ENCODE measurements at places on chromosomes 1 and 21.

GRCh38 chr1:26826261-26827105, at the start of gene ZDHHC18:
ZDHHC18 (plus strand) TSS chr1:26826688; CDS start chr1:26826805, 117 bp downstream.
- DNase-seq, result peak; percentile 55

DNA sequence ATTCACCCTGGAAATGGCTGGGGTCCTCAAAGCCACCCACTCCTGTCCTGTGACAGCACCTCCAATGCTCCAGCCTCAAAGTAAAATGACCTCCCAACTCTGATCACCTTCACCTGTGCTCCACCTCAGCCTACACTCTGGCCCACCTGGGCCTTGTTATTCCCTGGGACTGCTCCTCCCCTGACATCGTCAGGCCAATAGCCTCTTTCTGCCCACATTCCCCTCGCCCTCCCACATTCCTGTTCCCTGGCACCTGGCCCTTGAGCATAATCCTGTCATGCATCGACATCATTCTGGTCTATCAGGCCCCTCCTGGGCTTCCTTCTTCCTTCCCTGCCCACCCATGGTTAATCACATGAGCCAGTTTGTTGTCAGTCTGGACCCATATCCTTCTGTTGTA, 13.2 kb upstream of the BCAR3 start:
- DNase-seq, result no peak

GRCh38 chr21:34736116-34736874, 67.5 kb downstream of the CLIC6 start:
- DNase-seq, result no peak

GRCh38 chr1:243713470-243714186, 136.4 kb downstream of the AKT3 start:
- DNase-seq, result no peak

DNA sequence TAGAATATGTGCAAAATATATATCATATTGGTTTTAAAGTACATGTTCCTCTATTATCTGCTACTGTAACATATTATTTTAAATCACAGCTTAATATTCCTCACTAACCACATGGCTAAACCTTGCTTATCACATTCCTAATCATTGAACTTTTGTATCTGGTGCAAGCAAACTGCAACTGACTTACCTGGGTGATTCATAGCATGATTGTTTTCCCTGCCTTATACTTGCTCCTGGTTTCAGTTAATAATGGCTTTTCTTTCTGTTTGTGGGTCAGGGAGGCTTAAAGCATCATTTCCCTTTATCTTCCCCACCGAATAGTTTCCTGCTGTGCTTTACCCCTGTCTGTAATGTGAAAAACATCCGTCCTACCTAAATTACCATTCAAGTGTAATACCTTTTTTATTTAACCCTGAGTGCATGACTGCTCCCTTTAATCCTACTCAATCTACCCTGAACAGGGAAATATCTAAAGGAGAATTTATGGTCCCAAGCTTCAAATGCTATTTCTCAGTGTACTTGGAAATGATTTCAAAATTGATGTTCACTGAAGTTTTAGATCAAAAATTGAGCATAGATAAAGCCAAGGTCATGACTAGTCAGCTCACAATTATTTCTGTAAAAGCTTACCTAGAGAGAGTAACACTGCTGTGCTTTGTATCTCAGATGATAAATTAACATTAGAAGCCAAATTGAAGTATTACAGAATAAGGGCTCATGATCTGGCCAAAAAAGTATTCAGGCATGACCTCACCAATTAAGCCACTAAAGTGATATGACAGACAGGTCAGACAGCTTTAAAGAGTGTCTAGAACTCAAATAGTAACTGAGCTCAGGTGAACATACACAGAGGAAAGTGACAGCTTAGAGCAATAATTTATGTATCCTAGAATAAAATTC, 507.1 kb downstream of the BRINP3 start:
- no peak for DNase-seq

DNA sequence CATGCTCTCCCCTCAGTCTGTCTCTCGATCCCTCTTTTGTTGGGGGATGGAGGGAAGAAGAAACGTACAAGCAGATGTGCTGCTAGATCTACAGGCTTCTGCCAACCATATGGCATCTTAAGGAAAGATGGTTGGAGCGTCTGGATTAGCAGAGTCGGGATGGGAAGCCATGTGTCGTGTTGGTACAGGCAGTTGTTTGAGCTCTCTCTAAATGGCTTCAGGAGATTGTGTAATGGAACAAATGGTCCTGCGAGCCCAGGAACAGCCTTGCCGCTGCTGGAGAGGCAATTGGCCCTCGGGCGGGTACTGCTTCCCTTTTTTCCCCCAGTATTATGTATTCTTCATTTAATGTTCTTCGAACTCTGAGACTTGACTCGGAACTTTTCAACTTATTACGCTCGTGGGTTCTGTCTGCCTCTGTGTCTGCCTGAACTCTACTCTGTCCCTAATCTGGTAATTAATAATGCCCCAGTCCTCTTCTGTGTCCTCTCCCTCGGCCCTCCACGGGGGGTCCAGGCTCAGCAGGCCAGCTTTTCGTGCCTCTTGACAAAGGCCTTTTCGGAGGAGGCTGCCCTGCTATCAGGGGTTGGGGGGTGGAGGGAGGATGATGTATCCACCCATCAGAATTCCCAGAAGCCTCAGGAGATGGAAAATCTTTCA, 215.3 kb downstream of the SDCCAG8 start:
- no peak for DNase-seq

DNA sequence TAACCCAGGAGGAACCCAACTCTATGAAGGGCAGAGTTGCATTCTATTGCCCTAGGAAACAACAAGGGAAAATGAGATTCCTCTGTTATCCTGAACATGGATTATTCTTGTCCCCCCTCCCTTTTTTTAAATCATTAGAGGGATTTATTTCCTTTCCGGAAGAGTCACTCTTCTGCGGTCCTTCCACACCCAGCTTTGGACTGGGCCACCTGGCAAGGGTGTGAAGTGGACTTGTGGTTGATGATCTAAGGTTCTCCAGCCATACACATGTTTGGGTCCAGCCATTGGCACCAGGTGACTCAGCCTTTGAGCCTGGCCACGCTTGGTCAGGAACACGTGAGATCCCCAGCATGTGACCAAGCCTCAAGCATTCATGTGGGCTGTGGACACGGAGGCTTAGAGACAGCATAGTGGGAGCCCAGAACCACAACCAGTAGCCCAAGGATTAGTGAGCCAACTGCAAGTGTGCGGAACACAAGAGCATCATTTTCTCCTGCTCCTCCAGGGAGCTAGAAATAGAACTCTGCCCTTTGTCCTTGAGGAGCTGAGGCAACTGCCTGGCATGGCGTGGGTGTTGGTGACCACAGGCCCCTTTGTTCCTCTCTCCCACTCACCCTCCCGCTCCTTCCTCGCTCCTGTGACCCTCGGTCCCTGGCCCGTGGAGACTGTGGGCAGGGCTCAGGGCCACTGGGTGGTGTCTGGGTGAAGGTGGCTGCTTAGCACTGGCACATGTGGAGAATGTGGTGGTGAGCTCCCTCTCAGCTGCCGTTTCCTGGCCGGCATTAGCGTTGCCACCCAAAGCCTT, 50.1 kb downstream of the NENF start:
- no peak for DNase-seq

DNA sequence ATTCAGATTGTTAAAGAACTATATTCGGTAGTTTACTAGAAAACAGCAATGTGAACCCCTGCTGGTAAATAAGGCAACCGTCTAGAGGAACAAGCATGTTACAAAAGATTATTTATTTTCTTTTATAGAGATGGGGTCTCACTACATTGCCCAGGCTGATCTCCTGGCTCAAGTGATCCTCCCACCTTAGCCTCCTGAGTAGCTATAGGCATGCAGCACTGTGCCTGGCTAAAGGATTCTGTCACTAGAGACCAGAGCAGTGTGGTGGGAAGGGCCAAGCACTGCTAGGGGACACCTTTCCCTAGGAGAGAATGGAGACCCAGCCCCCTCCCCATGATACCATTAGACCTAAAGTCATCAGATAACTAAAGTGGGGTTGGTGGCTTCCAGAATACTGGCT, 28.9 kb downstream of the SLC27A3 start:
- DNase-seq, result no peak

DNA sequence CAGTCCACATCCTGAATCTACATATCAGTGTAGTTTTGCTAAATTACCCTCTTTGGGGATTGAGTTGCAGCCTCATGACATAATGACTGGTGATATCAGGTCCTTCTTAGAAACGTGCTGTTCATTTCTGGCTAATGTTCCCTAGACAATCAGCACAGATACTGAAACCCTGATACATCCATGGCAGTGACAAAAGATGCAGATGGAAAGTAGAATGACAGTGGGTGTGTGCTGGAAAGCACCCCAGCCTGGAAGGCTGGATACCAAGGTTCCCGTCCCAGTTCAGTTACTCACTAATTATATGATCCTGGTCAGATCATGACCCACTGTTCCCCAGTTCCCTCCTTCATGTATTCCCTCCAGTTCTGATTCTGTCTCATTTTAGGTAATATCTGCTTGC, 198.2 kb upstream of the FGGY start:
- no peak for DNase-seq

DNA sequence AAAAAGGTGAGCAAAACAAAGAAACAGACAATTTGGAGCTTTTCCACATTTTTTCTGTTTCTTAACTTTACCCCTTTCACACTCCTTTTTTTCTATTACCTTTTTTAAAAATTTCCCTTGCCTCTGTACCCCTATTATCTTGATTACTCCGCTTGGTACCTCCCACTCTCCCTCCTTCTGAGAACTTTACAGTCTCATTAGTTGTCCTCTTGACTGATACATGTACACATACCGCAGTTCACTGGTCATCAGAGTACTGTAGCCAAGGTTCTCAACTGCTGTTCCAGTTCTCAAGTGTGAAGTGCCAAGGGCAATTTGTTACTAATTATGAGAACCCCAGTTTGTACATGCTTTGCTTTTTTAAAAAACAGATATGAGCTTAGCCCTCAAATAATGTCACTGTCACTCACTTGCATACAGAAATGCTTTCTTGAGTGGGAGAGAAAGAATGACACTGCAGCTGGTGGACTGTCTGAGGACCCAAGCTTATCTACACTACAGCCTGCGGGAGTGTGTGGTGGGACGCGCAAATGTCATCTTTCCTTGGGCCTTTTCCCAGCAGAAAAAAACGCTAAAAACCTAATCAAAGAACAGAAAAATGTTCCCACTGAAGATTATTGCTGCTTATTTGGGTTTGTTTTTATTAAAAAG, 160.8 kb downstream of the DISP1 start:
- no peak for DNase-seq

- no peak for DNase-seq
These were observed 113.5 kb downstream of the XCL2 start for GRCh38 chr1:168430321-168430720.

DNA sequence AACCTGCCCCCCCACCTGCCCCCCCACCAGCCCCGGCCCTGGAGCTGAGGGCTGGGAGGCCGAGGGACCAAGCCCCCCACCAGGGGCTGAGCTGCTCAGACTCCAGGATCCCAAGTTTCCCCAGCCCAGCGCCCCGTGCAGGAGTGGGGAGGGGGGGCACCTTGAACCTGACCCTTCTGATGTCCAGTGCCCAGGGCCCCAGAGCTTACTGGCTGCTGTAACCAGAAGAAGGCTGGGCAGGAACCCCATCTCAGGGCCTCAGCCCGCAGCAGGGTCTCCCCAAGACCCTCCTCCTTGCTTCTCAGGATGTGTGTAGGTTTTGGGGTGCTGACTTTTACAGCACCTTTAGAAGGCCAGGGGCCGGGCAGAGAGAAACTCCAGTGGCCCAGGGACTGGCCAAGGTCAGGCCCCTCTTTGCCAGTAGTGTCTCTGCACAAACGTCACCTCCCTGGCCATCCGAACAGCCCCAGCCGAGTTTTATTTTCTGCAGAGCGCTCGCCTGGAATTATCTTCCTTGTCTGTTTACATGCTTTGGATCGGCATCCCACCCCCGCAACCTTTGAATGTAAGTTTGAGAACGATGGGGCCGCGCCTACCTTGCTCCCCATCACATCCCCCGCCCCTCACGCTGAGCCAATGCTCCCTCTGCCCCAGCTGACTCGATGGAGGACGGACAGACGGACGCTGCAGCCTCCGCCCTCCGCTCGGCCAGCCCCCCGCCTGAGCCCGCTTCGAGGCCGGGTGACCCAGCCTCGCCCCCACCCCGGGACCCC, 70.1 kb upstream of the CASZ1 start:
- no peak for DNase-seq

- DNase-seq, result no peak
These were observed 43.9 kb upstream of the LYST start for GRCh38 chr1:235910357-235911299.

DNA sequence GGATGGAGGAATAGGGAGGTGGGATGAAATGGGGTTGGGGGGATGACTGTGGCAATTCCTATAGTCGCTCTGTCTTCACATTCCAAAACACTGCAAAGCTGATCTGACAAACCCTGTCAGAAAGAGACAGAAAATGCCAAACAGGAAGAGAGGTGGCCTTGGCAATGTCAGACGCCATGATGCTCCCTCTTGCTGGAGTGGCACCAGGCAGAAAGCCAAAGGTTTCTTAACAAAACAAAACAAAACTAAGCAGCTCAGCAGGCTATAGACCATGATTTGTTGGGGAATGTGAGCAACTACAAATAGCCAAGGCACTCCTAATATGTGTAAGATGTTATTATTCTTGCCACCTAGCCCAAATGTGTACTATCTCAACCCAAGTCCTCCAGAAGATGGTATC, 42.9 kb upstream of the PLA2G2C start:
- no peak for DNase-seq

DNA sequence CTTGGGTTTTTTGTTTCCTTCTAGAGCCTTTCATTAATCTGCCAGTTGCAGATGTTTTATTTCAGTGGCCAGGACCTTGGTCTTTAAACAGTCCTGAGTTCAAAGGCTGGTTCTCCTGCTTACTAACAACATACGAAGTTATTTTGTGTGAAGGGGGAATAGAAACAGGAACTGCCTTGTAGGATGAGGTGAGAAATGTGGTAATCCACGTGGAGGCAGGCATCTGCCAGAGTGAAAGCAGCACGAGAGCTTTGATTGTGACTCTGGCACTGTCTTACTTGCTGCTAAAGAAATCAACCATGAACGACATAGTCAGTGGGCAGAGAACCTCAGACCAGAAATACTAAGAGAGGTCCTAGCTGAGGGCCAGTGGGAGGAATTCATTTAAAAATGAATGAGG, 30.4 kb downstream of the TMEM63A start:
- no peak for DNase-seq

- no peak for DNase-seq
These were observed 76.3 kb downstream of the OBSCN start for GRCh38 chr1:228284148-228284495.

- no peak for DNase-seq
These were observed 148.4 kb downstream of the SYT2 start for GRCh38 chr1:202561726-202562443.

- DNase-seq, result peak; percentile 64
These were observed 9.5 kb upstream of the TNFRSF14 start for GRCh38 chr1:2546515-2547209.

GRCh38 chr1:212743901-212744475, 44.3 kb upstream of the BATF3 start:
- DNase-seq, result no peak

- DNase-seq, result peak; percentile 64
These were observed at the start of gene PTPRU for GRCh38 chr1:29235955-29236711. PTPRU (plus strand) TSS chr1:29236522; CDS start chr1:29236645, 123 bp downstream.

DNA sequence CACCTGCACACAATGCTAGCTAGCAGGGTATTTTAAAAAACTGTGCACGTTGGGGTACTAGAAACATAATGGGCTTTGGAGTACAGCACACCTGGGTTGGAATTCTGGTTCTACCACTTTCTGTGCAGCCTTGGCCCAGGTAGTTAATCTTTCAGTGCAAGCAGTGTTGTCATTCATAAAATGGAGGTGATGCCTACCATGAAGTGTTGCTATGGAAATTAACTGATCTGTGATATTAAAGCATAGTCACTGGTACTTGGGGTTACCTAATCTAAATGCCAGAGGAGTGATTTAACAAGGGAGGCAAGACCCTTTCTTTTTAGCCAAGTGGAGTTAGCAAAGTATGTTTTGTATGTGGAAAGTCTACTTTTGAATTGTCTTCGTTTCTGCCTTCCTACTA, 18.0 kb downstream of the ATP1B1 start:
- DNase-seq, result no peak
